ENCODE measurements at places on chromosomes 3 and 15.

- DNase-seq: no peak
Measured at GRCh38 chr3:12961007-12961696, 112.1 kb downstream of the IQSEC1 start.

DNA sequence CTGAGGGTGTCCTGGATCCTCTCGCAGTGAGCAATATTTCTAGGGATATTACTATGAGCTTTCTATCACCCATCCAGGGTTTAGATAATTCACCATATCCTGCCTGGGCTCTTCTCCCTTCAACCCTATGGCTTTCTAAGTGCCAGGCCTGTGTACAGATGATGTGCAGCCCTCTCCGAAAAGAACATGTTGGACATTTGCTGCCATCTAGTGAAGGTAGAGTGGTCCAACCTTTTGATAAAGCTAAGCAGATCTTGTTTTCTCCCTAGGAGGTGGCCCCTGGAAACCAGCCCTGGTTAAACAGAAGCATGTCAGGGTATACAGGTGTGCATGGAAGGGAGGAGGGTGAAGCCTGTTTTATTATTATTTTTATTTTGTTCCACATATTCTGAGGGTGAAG lies 27.9 kb upstream of the SCN10A start:
- no peak for DNase-seq

GRCh38 chr3:123394391-123395020 lies 54.4 kb downstream of the ADCY5 start:
- DNase-seq: no peak

- DNase-seq: no peak
Measured at GRCh38 chr3:37179144-37179967, 5.0 kb upstream of the LRRFIP2 start.

DNA sequence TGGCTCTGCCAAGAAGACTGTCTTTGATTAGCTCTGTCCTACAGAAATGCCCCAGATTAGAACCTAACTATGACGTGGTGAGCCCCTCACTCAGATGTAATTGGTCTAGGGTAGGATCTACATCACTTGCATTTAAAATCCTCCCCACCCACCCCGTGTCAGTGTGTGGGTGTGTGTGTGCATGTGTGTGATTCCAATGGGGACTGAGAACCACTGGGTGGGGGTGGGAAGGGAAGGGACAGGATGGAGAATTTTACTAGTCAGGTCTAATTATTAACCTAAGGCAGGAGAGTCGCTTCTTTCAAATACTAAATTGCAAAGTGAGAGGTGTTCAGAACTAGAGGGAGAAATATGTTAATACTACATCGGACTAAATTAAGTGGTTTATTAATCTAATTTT lies 91.7 kb downstream of the TBL1XR1 start:
- DNase-seq: no peak

DNA sequence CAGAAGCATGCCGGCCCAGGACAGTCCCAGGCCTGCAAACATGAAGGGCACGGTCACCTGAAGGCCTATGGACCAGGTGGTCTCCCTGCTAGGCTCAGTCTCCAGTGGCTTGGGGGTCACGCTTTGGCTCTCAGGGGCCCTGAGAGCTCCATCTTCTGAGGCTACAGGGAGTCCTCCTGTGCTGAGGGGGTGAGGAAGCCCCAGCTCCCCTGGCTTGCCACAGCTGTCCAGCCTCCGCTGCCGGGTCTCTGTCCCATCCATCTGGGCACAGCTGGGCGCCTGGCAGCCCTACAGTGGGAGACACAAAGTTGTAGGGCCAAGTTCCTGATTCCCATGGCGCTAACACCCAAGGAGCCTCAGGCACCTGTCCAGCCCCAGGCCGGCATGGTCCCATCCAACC lies 16.0 kb downstream of the SLC41A3 start:
- no peak for DNase-seq

DNA sequence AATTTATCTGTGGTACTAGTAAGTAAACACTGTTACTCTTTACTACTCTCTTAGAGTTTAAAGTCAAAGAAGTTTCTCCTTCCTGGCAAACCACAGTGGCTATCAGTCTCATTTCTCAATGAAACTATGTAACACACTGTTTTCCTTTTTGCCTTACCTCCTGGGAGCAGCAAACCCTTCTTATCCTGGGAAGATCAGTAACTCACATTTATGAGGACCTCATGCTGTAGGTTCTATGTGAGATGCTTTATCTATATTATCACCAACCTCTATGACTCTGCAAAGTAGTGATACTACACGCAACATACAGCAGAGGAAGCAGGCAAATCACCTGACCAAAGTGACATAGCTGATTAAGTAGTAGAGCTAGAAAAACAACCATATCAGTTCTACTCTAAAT lies 35.3 kb downstream of the PBRM1 start:
- no peak for DNase-seq

- no peak for DNase-seq
Measured at GRCh38 chr15:80183886-80184285, 31.1 kb downstream of the FAH start.

- no peak for DNase-seq
Measured at GRCh38 chr15:68572921-68573320, 5.9 kb upstream of the CORO2B start.

GRCh38 chr3:53764026-53764775 lies 82.0 kb downstream of the CHDH start:
- DNase-seq: no peak

DNA sequence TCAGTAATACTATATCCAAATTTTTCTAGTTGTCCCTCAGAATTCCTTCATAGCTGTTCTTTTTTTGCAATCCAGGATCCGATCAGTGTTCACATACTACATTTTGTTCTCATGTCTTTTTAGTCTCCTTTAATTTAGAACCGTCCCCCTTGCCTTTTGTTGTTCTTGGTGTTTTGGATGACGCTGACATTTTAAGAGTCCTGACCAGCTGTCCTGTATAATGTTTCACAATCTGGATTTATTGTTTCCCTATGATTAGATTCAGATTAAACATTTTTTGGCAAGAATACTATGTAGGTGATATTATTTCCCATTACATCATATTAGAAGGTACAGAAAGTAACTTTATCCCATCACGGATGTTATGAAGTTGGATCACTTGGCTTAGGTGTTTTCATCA lies 11.4 kb downstream of the TUBGCP4 start:
- no peak for DNase-seq

GRCh38 chr15:48823237-48823636 lies 12.4 kb upstream of the CEP152 start:
- DNase-seq: no peak

DNA sequence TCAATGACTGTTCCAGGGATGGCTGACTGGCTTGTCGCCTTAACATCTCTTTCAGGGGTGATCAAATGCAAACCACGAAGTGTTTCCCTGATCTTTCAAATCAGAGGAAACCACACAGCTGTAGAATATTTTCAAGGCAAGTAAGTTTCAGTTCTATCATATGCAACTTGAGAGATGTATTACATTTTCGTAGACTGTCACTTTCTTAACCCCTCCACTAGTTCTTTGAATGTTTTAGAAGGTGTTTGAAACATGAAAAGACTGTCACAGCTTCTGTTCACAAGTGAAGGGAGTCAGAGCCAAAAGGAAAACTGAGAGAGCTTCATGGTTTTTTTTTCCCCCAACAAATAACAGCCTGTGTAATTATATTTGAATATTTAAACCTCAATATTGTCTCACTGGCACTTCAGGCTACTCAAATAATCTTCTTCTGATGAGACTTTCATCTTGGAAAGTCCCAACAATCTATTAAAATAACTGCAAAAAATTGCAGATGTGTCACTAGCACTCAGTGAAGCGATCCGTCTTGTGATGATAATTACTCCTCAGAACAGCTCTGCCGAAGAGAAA lies 25.9 kb upstream of the CAPN7 start:
- DNase-seq: no peak
